ENCODE measurements at places on chromosomes 1 and 21.

DNA sequence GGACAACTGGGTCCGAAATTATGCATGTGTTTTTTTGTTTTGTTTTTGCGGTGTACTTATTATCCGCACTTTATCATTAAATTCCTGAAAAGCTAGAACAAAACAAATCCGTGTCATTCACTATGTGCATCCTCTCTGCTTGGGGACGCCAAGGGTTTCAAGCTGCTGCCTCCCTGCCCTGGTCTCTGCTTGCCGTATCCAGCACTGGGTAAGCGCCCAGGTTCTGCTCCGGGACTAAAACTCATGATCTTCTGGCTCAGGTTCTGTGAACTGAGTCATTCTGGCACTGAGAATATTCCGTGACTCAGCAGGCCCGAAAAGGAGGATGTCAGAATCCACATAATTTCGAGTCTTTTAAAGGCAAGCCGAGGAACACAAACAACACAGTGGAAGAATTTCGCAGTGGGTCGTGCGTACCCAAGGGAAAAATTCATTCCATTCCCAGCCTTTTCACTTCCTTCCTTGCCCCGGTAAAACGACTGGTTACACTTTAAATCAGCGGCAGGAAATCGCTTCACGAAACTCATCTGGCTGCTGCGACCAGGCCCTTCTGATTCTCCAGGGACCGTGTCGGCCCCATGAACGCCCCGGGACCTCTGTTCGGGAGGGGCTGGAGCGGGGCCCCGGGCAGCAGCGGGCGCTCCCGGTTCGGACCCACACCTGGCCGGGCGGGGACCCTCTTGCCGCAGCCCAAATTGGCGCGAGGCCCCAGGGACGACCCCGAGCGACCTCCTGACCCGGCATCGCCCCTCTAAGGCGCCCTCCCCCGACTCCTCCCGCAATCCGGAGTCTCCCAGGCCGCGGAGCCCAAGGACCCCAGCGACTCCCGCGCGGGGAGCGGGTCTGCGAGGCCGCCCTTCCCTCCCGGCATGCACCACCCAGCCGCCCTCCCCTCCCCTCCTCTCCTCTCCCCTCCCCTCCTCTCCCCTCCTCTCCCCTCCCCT lies 746 bp upstream of the LAMC1 start:
- peak; percentile 89 for DNase-seq

- DNase-seq, result no peak
These were observed 198.8 kb upstream of the C8B start for GRCh38 chr1:57164584-57164983.

DNA sequence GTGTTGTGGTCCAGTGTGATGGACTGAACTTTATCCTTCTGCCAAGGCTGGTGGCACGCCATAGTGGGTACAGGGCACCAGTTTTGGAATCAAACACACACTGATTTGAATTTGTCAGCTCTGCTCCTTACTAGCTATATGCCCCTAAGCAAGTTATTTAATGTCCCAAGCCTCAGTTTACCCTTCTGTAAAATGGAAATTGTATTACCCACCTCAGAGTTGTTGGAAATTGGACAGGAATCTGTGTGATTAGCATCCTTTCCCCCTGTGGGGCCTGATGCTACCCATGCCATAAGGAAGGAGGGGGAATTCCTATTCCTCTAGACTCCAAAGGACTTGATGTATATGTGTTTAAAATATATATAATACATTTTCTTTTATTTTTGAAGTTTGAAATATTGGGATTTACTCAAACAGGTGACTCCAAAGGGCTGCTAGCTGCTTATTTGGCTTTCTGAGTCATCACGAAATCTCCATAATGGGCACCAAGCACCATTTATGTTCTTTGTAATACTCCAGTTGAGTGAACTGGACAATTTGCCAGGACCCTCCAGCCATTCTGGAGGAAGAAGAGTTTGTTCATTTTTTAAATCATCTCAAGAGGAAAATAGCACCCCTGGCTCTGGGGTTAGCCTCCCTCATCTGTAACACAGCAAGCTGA lies 224.5 kb upstream of the TMEM51 start:
- DNase-seq, result no peak

DNA sequence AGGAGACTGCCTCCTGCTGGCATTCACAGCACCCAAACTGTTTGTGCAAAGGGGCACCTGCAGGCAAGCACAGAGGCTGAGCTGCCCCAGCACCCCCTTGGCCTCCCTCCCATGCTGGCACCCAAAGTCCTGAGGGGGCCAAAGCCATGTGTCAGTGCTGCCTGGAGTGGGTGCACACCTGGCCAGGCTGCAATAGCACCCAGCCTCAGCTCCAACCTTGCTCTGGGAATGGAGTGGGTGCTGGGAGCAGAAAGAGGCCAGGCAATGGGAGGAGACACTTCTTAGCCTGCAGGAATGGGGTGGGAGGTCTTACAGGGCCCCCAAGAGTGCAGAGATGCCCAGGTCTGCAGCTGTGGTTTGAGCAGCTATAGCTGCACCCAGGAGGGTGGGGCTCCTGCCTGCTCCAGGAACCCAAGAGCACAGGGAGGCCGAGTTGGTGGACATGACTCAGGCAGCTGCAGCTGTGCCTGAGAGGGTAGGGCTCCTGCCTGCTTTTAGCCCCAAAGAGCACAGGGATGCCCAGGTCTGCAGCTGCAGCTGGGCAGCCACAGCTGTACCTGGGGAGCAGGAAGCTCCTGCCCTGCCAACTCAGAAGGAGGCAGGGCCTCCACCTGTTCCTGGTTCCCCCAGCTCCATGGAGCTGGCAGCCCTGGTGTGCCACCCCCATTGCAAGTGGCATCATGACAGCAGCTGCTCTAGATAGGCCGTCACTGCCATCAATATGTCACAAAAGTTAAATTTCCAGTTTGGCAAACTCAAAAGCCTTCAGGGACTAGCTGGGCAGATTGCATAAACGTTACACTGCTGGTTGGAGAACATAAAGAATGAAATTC lies 5.3 kb upstream of the CHD1L start:
- DNase-seq, result no peak

GRCh38 chr1:168693197-168693871 lies 35.7 kb downstream of the DPT start:
- DNase-seq, result no peak

DNA sequence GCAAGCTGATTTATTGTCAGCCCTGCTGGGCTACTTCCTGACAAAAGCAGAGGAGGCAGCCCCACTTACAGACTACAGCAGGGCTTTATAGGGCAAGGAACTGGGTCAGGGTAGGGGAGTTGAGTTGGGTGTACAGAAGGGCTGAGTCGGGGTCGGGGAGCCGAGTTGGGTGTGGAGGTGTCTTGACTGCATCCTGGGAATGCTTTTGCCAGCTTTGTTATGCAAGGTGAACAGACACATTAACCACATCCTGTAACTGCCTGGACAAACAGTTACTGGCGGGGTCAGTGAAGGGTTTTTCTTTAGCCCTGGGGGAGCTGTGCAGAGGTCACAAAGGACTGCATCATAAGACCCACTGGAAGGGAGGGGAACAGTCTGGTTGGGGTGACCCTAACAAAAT lies 39.1 kb upstream of the GBP5 start:
- no peak for DNase-seq

Measured in retina (tissue), 1 donor.